ENCODE measurements at places on chromosomes 5 and 9.

GRCh38 chr5:141522301-141522700 lies 33.4 kb downstream of the PCDHGC5 start:
- no peak for DNase-seq

- no peak for DNase-seq
Observed at GRCh38 chr9:5352637-5353248, 13.1 kb upstream of the RLN1 start.

GRCh38 chr9:7246917-7247522 lies 489.2 kb downstream of the KDM4C start:
- DNase-seq, result no peak

DNA sequence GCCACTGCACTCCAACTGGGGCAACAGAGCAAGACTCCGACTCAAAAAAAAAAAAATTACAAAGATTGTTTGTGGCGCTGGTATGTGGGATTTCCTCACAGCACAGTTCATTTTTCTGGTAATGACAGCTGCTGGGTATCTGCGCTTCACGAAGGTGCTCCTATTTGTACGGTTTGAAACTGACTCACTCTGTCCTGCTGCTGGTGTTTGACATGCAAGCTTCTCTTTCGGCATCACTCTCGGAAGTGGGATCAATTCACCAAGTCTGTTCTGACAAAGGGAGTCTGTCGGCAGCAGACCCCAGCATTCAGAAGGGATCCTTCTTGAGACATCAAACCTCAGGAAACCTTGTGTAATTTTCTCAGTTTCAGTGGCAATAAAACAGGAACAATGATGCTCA lies 26.3 kb downstream of the MAML1 start:
- DNase-seq, result no peak

GRCh38 chr9:90766731-90767130 lies 34.9 kb upstream of the SYK start:
- no peak for DNase-seq

- no peak for DNase-seq
Observed at GRCh38 chr5:2536632-2537377, 214.7 kb downstream of the IRX2 start.

DNA sequence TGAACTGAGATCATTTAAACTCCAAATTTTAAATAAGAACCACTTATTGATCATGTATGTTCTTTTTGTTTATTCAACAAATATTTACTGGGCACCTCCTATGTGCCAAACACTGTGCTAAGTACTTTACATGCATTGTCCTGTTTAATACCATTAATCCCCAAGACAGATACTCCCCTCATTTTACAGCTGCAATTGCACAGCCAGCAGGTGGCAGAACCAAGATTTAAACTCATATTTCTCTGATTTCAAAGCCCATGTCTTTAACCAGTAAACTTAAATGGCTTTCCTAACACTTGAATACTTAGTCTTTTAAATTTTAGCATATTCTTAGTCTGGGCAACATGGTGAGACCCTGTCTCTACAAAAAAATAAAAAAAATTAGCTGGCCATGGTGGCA lies 43.4 kb upstream of the KIAA1958 start:
- DNase-seq, result no peak

GRCh38 chr5:142385194-142385593 lies 60.4 kb upstream of the SPRY4 start:
- no peak for DNase-seq

- DNase-seq, result no peak
Observed at GRCh38 chr9:125754096-125754495, 6.9 kb downstream of the PBX3 start.

DNA sequence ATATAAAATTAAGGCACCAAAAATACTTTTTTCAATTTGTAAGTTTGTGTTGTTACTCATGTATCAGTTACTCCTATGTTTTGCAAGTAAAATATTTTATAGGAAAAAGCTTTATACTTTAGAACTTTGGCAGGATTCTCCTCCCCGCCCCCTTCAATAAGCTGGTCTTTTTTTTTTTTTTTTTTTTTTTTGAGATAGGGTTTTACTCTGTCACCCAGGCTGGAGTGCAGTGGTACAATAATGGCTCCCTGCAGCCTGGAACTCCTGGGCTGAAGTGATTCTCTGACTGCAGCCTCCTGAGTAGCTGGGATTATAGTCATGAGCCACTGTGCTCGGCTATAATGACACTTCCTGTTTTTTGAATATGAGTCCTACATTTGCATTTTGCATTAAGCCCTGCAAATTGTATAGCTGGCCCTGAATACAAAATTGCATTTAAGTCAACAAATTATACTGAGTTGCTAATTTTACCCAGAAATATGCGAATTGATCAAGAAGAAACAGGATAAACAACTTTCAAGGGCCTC lies 192.9 kb downstream of the PIK3R1 start:
- DNase-seq, result no peak

DNA sequence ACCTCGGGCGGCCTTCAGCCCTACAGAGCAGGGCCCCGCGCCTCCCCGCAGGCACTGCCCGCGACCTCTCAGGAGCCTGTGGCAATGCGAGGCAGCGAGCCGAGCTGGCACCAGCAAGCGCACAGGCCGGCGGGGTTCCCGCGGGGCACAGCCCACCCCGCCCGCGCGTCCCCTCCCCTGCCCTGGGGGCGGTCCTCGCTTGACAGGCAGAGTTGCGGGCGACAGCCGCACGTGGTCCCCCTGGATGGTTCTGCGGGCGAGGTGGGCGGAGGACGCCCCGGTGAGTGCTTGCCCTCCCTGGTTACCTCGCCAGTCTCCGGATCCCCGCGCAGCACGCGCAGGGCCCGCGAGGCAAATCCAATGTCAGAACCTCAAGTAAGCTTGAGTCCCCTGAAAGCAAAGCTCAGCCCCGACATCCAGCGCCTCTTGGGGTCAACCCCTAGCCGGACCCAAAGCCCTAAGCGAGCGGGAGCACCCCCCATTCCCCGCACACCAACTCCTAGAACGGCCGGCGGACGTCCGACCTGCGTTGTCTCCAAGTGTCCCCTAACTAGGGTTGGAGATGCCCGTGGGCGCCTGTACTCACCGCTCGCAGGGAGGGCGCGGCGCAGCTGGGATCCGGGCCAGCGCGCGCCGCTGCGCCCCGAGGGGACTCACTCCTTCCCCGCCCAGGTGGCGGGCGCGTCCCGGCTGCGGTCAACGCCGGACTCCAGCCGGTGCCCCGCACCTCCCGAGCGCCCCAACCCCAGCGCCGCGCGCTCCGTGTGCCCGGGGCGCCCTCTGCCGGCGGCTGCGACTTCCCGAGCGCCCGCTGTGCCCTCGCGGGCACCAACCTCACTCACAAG lies at the start of gene DRD1:
Gene DRD1 (minus strand): TSS at position 123 of the 845 bp plus-strand sequence. CDS start 1,083 bp downstream, outside the sequence.
- DNase-seq, result peak; percentile 85

DNA sequence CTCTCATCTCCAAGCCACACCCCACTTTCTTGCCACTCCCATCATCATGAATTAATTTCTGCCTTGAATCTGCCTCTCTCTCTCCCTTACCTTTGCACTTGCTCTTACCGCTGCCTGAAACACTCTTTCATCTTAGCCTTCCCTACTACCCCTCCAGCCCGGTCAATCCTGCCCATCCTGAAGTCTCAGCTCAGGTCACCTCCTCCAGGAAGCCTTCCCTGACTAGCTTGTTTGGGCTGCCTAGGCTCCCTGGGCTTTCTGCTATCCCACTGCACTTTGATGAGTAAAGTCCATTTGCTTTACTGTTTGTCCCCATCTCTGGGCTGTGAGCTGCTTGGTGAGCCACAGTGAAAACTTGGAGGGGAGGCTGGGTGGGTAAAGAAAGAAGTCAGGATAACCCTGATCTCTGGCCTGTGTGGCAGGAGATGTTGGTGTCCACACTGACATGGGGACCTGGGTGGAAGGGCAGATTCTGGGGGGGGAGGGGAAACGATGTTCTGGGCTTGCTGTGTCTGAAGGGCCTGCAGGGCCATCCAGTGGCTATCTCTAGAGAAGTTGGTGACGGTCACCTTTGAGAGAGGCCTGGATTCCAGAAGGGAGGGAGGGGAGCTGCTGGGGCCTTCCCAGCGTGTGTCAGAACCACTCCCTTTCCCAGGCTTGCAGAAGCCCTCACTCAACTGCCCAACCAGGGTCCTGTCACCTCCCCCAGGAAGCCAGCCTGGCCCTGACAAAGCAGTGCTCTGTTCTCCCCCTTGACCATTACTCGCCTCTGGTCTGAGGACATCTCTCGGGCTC lies 75.0 kb upstream of the DAB2IP start:
- DNase-seq, result no peak

DNA sequence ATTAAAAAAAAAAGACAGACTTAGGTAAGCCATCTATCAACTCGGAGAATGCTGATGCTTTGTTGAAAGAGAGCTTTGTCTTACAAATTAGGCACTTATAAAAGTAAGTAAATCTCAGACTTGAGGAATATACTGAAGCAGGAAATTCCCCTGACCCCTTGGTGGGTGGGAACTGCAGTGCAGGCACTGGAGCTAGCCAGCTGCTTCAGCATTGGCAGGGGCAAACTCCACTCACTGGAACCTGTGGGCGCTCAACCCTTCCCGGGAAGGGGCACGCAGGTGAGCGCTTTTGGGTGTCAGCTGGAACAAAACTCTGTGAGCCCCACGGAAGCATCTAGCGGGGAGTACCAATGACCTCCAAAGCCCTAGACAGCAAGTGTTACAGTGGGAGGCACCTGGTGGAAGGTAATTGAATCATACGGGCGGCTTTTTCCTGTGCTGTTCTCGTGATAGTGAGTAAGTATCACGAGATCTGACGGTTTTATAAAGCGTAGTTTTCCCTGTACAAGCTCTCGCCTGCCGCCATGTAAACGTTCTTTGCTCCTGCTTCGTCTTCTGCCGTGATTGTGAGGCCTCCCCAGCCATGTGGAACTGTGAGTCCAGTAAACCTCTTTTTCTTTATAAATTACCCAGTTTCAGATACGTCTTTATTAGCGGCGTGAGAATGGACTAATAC lies 628.0 kb upstream of the CDH18 start:
- no peak for DNase-seq

DNA sequence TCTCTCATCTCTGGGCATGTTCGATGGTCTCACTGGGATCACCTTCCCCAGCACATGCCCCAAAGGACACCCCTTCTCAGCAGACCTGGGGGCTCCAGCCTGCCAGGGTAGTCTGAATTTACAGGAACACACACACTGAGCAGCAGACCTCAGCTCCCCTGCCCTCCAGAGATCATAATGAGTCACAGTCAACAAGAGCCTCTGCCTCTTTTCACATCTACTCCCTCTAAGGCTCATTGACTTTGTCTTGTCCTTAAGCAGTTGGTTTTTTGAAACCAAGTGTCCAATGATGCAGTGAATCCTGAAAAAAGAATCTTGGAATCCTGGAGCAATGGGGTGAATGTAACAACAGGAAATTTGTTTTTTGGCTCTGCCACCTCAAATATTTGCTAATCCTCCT lies 20.8 kb downstream of the GABBR2 start:
- DNase-seq, result no peak

GRCh38 chr5:94396687-94397086 lies 221.7 kb downstream of the KIAA0825 start:
- DNase-seq, result no peak

DNA sequence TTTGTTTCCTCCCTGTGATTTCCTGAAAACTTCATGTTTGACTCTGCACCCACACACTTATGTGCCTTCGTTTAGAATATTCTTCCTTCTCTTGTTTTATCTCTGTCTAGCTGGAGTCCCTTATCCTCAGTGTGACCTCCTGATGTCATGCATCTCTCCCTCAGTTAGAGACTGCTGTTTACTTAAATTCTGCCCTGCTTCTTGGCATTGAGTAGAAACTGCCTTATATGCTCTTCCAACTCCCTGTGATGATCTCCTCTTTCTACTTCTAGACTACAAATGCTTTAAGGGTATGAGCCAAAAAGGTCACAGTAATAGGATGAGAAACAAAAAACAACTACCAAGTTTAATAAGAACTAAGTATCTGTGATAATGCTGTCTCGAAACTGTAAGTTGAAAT lies 12.2 kb downstream of the FGF10 start:
- no peak for DNase-seq

GRCh38 chr5:56102889-56103288 lies 108.1 kb upstream of the IL6ST start:
- peak; percentile 11 for DNase-seq

DNA sequence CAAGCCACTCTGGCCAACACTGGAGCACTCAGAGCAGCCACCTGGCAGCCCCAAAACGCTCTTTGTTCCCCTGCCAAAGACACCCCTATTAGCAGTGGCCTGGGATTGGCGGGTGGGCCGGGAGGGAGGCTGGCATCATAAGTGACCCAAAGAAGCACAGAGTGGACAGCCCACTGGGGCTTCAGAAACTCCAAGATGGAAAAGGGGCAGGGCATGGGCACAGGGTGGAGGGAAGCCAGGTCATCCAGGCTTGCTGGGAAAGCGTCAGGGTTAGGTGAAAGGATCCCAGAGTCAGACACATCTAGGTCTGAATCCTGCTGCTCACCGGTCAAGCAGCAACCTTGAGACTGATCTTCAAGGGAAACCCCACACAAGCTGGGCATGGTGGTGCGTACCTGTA lies 14.8 kb downstream of the EEIG1 start:
- no peak for DNase-seq

DNA sequence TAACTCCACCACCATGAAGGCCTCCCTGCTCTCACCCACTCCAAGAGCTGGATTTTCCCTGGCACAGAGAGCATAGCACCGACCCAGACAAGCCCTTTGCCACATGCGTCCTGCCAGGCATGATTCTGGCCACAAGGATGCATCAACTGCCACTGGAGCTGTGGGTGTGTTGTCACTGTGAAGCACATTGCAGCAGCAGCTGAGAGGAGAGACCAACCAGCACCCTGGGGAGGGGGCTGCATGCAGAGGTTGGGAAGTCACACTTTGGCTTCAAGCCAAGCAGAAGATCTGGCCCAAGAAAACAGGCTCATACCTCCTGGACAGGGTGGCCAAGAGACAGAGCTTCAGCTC lies 22.6 kb upstream of the PTGES start:
- no peak for DNase-seq

DNA sequence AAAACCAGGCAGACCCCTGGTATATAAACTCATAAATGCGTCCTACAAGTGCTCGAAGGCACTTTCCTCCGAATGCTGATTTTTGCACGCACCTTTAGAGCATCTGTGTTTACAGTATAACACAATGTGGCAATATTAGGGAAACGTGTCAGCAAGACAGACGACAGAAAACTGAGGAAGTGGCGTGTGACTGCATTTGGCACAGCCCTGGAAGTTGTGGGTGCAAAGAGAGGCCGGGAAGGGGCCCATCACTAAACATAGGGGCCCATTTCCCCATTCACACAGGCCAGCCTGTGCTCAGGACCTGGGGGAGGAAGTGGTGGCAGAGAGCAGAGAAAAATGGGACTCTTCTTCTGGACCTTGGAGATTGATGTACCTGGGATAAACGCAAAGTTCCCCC lies 48.2 kb downstream of the RASGEF1C start:
- DNase-seq, result no peak

- no peak for DNase-seq
Observed at GRCh38 chr5:1090538-1090937, 21.3 kb downstream of the SLC12A7 start.

DNA sequence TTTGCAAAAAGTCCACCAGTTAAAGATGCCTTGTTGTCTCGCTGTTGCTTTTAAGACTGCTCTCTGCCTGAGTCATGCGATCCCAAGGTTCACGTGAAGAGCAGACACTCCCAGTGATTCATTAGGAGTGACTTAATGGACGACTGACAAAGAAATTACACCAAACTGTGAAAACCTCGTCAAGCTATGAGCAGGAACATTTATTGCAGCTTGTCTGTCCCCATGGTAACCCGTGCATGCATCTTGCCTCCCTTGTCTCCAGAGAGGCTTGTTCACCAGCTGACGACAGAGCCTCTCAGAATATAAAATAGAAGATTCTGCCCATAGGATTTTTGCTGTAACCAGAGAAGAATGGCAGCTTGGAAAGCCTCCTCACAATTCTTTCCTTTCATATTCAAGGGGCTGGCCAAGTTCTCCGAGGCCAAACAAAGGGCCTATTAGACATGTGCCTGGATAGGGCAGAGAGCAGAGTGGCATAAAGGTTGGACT lies 352.7 kb downstream of the SPOCK1 start:
- no peak for DNase-seq

Measured in activated CD8-positive, alpha-beta memory T cell treated with anti-CD3 and anti-CD28 coated beads for 24 hours (primary cell).